ENCODE measurements at places on chromosomes 7 and 10.

DNA sequence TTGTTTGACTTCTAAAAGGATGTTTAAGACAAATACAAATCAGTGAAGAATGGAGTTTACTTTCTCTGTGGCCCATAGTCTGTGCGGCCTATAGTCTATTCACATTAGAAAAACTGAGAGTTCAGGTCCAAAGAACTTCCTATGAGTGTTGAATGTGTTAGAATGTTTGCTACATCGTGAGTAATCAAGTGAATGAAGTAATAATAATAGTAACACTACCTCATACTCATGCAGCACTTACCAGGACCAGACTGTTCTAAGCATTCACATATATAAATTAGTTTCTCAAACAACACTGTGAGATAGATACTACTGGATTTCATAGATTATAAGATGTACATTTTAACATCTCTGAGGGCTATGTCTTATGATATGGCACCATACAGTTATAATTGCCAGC lies 70.4 kb downstream of the RALA start:
- DNase-seq, result no peak

DNA sequence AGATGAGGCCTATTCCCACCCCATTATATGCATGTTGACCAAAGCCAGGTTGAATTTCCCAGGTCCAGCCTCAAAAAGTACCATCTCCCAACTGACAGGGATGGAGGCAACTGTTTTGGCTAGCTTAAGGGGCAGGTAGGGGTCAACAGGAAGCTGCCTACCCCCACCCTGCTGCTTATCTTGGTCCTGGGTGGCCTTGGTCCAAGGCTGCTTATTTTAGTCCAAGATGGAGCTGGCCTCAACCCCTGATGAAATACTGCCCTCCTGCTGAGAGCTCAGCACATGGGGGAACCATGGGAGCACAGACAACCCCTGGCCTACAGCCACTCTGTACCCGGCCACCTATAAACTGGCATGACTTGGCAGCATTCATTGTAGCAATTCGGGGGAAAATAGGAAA lies 23.1 kb downstream of the MYO1G start:
- no peak for DNase-seq

- no peak for DNase-seq
Observed at GRCh38 chr7:134875867-134876266, 96.4 kb downstream of the CALD1 start.

DNA sequence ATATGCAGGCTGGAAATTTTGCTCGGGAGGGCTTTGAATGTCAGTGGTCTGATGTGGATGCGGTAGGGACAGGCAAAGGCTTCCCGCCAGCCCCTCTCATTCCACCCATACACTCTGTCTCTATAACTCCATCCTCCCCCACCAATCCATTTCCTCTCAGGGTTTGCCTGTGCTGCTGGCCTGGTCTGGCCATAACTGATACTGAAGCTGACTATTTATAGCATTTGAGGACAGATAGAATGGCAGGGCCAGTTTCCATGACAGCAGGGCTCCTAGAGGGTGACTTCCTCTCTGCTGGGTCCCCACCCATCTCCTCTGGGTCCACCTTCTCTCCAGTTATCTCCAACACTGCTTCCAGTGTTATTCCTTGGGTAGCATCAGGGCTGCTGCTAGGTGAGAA lies 6.6 kb upstream of the PDLIM1 start:
- DNase-seq, result no peak

- DNase-seq, result no peak
Observed at GRCh38 chr7:96311967-96312366, 9.9 kb downstream of the SLC25A13 start.

DNA sequence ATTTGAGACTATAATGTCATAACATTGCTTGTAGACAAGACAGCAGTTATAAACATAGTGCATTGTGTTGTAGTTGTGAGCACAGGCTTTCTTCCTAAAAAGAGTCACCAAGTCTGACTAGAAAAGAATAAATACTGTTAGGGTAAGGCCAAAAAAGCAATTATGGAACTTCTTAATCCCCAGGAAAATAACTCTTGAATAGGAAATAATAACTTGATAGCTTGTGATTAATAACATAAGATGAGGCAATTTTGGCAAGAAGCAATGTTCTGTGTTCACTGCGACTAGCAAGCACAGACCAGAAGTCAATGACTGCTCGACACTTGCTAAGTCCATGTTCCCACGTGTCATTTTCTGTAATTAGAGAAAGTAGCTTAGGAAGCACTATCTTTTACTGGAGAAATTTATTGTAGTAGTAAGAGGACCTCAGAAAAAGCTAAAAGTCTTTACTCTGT lies 97.1 kb downstream of the AGMO start:
- no peak for DNase-seq

- no peak for DNase-seq
Observed at GRCh38 chr10:97411406-97411805, 10.3 kb upstream of the RRP12 start.

DNA sequence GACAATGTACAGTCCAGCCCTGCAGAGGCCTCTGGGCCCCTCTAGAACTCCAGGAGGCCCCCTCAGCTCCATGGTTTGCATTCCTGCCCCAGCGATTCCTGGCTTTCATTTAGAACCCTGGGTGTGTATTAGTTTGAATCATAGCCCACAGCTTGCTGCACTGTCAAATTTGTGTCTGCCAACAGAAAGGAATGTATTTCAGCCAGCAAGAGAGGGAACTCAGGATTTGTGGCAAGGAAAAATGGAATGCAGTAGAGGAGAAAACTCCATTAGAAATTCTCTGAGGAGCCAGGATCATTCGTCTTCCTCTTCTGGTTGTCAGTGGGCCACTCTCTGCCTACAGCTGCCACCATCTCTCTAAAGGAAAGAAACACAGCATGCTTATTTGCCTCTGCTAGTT lies 27.9 kb upstream of the WDR11 start:
- no peak for DNase-seq

- no peak for DNase-seq
Observed at GRCh38 chr7:21029006-21029405, 242.3 kb upstream of the SP8 start.

- no peak for DNase-seq
Observed at GRCh38 chr7:25429731-25430130, 201.4 kb upstream of the NPVF start.

DNA sequence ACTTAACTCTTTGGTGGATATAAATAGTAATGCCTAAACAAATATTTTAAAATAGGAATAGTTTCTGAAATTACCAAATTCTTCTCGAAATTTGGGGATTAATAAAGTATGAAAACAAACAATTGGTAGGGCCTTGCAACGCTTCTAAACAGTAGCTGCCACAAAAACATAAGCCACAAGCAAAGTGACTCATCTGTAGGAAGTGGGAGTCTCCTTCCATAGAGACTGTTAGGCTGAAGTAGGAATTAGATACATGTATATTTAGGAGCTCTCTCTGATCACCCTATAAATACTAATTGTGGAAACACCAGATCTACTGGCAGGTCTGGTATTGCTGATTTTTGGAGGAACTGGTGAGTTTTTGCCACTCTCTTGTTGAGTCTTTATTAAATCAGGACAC lies 5.7 kb upstream of the LMOD2 start:
- DNase-seq, result no peak

DNA sequence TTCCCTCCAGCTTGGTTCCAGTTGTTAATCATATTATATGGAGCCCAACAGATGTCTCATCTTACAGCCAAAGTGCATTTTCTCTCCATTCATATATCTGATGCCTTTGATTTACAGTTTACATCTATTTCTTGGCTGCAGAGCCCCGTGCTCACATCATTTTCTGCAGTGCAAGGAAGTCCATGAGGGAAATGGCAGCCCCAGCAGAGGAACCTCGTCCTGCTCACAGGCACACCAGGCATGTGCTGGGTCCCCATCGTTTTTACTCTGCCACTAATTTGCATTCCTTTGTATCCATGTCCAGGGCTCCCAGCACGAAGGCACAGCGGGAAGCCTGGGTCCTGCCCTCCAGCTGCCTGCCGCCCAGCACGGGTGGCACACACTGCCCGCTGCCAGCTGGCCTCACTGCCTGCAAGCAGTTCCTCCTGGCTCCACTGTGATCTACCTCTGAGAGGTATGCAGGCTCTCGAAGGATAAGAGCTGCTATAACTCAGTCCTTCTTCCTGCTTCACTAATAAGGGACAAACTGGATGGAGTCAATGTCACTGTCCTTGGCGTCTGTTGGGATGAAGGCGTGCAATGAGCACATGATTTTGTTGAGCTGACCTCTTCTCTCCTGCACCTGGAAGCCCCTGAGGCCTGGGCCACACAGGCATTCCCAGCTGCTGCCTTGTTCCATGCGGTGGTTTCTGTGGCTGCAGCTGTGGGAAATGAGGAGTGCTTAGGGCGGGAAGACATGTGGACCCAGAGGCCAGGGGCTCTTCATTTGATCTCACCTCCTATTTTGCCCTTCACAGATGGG lies 583.6 kb upstream of the MGMT start:
- DNase-seq, result no peak

DNA sequence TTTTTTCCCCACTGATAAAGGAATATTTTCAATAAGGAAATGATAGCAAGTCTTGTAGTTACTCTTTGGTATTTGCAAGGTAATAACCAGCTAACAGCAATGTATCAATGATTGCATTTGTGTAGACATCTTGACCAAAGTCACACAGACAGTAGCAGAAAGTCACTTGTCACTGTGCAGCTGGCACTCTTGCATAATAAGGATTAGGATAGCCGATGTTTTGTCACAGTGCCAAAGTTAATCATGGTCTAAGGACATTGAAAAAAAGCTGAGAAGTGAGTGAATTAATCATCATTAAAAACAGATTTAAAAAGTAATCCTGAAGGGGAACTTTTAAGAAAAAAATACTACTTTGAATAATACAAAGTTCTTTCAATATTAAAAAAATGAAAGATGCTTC lies 834.3 kb upstream of the C7orf33 start:
- no peak for DNase-seq

DNA sequence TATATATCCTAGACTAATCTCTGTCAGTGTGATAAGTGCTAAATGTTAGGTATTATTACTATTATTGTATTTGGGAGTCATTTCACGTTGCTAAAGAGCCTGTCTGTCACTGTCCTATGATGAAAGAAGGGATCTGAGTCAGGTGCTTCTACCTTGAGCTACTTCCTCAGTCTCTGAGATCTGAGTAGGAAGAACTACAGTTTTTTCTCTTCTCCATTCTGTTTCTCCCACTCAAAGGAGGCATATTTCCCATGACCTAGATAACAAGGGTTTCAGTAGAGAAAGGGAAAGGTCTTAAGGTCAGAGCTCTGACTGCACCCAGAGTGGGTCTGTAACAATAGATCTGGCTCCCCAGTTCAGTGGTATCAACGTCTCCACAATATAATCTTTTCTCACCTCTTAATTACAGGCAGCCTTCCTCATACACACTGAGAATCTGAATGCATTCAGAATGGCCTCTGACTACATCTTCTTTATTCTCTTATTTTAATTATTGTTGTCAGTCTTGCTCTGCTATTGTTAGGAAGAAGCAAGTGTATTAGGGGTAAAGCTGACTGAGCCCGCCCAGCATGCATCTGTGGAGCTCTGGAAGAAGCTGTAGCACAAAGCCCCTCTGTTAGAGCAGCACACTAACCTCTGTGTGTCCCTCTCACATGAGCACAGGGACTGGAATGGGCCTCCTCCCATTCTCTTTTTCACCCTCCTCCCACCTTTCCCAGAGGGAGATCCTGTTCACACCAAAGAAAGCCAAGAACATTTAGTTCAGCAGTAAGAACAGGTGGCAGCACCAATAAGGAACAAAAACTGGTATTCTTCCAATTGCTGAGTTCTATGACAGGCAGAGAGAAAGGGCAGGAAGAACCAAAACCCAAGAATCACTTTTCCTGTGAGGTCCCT lies 38.1 kb downstream of the USP54 start:
- DNase-seq, result no peak

DNA sequence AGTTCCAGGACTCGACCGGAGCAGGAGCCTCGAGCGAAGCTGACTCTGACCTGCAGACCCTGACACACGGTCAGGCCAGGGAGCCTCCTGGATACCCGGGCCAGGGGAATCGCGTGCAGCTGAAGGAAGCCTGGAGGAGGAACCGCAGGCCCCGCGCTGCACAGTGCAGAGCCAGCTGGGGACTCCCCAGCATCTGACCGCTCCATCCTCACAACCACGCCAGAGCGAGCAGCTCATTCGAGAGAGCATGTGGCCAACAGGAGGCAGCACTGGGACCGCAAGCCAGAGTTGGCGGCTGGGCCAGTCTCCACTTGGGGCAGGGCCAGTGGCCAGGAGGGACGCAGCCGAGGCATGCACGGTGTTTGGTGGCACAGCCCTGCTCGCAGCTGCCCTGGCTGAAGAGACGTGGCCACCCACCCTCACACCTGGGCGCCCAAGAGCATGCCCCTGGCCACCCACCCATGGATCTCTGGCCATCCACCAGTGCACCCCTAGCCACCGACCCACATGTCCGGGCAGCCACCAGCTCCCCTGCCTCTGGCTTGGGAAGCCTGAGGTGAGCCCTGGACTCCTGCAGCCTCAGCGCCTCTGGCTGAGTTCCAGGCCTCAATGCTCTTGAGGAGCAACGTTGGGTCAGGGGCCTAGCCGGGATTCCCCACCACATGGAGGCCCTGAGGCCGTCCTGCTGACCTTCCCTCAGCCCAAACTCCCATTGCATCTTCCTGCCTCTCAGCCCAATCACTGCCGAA lies 213.9 kb downstream of the ELFN1 start:
- DNase-seq, result no peak

DNA sequence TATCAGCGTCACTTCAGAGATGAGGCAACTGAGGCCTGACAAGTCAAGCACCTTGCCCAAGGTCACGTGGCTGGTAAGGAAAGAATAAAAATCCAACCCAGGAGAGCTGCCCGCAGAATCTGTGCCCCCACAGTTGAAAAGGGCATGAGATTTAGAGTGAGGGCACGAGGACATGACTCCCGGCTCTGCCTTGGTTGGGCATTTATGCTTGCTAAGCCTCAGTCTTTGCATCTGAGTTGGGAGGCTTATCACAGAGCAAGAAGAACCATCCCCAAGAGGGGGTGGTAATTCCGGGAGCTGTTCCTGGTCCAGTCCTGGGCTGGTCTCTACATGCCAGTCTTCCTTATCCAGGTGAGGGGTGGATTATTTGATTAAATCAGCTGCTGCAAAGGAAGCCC lies 37.3 kb downstream of the PLPP4 start:
- no peak for DNase-seq
